ENCODE measurements at places on chromosomes 16 and 17.

- DNase-seq = no peak
Measured at GRCh38 chr16:81397879-81398520, 46.6 kb upstream of the CMIP start.

DNA sequence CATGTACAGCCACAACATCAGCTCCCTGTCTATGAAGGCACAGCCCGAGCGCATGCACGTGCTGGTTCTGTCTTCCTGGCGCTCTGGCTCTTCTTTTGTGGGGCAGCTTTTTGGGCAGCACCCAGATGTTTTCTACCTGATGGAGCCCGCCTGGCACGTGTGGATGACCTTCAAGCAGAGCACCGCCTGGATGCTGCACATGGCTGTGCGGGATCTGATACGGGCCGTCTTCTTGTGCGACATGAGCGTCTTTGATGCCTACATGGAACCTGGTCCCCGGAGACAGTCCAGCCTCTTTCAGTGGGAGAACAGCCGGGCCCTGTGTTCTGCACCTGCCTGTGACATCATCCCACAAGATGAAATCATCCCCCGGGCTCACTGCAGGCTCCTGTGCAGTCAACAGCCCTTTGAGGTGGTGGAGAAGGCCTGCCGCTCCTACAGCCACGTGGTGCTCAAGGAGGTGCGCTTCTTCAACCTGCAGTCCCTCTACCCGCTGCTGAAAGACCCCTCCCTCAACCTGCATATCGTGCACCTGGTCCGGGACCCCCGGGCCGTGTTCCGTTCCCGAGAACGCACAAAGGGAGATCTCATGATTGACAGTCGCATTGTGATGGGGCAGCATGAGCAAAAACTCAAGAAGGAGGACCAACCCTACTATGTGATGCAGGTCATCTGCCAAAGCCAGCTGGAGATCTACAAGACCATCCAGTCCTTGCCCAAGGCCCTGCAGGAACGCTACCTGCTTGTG is 10.7 kb downstream of the CHST4 start:
- no peak for DNase-seq

GRCh38 chr16:7408700-7409365 is 76.2 kb downstream of the RBFOX1 start:
- DNase-seq = no peak

- DNase-seq = no peak
Measured at GRCh38 chr17:36524428-36524876, 10.2 kb downstream of the MYO19 start.

DNA sequence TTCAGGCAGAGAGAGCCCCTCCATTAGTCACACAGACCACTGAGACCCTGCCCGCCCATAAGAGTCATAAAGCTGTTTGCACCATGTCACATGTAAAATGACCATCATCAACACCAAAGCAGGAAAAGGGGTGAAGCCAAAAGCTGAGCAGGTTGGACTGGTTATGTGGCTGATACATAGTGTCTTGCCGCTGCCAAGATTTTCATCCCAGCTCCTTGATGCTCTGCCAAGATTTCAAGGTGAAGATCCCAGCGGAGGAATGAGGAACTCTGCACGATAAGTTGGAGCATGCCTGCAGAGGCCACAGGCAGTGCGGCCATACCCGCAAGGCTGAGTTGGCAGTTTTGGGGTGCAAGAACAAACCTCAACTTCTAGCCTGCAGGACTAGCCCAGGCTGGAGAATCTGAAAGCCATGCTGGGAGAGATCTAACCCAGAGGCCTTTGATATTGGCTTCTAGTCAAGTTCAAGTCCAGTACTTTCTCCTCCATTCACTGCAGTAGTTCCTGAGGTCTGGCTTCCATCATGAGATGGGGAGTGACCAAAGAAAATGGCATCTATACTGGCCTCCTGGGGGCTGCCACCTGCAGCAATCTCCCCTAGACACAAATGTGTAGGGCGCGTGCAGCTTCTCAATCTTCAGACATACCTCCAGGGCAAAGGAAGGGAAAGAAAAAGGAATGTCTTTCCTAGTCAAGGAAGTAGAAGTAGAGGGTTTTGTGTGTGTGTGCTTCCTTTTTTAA is 79.7 kb upstream of the NOL11 start:
- DNase-seq = no peak

DNA sequence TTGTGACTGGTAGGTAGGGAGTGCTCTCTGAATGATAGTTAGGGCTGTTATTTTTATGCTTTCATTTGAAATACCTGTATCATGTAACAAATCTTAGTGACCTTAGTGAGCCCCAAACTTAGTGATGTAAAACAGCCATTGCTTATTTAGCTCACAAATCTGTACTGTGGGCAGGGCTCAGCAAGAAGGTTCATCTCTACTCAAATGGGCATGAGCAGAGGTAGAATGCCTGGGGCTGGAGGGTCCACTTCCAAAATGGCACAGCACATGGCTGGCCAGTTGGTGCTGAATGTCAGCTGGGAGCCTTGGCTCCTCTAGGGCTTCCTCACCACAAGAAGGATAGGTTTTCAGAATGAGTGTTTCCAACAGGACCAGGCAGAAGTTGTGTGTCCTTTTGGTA is 49.3 kb upstream of the FOXF1 start:
- no peak for DNase-seq

- DNase-seq = no peak
Measured at GRCh38 chr17:46818929-46819859, 702 bp upstream of the WNT3 start.

DNA sequence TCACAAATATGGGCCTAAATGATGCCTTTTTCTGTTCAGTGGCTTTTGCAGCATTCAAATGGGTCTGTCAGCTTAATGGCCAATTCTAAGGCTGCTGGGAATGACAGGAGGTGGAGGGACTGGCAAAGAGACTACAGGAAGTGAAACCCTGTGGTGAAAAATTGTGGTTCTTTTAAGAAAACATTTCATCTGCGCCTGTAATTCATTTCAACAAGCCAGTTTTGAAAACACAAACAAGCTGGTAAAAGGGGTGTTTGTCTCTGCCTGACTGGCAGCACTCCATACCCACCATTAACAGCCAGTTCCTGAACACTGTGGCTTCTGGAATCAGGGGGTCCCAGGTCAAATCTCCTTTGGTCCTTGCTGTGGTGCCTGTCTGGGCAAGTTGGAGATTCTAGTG is 3.6 kb upstream of the KDM8 start:
- DNase-seq = no peak

- no peak for DNase-seq
Measured at GRCh38 chr17:34647511-34647910, 68.1 kb downstream of the TMEM132E start.

- DNase-seq = peak; percentile 17
Measured at GRCh38 chr17:80872001-80872500, 119.6 kb upstream of the CHMP6 start.

GRCh38 chr16:57873218-57873617 is 70.9 kb upstream of the KIFC3 start:
- no peak for DNase-seq

- peak; percentile 91 for DNase-seq
Measured at GRCh38 chr17:38749223-38750043, 1.3 kb upstream of the PCGF2 start.

- DNase-seq = no peak
Measured at GRCh38 chr17:40734018-40734417, 21.1 kb downstream of the KRT25 start.

GRCh38 chr16:473046-474043 is 47.9 kb downstream of the RAB11FIP3 start:
- no peak for DNase-seq

DNA sequence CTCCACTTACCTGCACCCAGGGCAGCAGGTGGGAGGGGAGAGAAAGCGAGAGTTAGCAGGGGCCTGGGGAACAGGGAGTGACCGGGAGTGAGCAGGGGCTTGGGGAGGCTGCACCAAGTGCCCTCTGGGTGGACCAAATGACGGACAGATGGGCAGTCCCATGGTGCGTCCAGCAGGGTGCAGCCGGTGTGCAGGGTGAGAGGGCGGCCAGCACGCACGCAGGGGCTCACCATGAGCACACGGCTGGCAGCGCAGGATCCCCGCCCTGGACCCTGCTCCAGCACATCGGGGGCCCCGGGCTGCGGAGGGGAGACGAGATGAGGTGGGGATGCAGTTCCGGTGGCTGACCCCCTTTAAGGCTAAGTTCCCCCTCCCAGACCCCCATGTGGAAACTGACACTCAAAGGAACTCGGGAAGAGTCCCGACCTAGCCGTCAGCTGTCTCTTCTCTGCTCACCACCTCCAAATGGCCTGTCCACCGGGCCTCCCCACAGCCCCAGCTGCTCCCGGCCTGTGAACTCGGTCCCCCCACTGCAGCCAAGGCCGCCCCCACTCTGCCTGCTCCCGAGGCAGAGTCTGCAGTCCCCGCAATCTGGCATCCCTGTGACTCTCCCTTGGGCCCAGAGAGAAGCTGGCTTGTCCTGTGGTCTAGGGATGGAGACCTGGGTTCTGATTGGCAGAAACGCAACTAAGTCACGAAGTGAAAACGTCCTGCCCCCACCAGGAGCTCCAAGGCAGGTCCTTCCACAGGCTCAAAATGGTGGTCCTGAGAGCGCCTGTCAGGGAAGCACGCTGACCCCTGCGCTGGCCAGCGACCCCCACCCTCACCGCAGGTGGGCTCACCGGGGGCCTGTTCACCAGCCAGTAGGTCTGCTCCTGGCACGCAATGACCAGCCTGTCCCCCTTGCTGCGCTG is 2.9 kb downstream of the RGS11 start:
- DNase-seq = no peak

- peak; percentile 96 for DNase-seq
Measured at GRCh38 chr16:70750893-70751467, 50.0 kb downstream of the VAC14 start.
